ENCODE measurements at places on chromosomes 6 and 20. TPM values are rescaled to one million over a fixed set of nuclear protein-coding genes. Genes with fewer than 3 reads are reported as not detected.

Gene NELFE
- 91.4 TPM for polyA plus RNA-seq

DNA sequence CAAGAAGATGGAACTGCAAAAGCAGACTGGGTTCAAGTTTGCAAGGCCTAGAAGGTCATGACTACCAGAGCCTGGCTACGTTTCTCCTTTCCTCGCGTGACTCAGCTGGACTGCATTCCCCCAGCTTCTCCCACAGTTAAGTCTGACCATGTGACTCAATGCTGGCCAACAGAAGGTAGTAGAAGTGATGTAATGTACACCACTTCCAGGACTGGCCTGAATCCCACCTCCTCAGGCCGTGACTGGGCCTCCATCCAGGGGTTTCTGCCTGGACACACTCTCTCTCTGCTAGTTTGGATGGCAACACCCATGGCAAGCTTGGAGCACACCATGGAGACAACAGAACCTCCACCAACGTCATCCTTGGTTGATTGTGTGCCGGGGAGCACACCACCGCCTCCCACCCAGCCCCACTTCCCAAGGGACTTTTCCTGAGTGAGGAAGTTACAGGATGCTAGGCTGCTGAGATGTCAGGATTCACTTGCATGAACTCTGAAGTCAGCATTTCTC is 112.0 kb upstream of the CDYL start:
- no peak for DNase-seq

Gene LY6G6D
- not detected for polyA plus RNA-seq

DNA sequence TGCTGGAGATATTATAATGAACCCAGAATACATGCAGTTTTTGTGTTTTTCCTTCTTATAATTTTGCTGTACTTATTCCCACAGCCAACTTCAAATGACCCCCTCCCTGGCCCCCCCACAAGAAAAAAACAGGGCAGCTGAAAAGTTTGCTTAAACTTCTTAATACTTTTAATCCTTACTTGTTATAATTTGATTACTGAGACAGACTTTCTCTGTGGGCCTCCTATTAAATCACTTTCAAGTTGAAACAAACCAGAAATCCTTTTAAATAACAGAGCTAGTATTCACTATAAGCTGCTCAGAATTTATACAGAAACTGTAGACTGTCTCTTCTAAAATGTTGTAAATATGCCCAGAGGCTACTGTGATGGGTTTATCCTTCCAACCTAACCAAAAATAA is 106.3 kb downstream of the CENPW start:
- DNase-seq, result no peak

GRCh38 chr6:46746696-46747095 is at the start of gene ANKRD66:
Gene ANKRD66, plus strand, starts transcription at chr6:46746933. Its CDS starts 5,016 bp downstream, at chr6:46751949.
- DNase-seq, result no peak

GRCh38 chr20:33842346-33842745 is 31.2 kb downstream of the CHMP4B start:
- no peak for DNase-seq

Gene SRSF12
- 24.1 TPM for polyA plus RNA-seq

Gene SCGN
- 0.24 TPM for polyA plus RNA-seq

DNA sequence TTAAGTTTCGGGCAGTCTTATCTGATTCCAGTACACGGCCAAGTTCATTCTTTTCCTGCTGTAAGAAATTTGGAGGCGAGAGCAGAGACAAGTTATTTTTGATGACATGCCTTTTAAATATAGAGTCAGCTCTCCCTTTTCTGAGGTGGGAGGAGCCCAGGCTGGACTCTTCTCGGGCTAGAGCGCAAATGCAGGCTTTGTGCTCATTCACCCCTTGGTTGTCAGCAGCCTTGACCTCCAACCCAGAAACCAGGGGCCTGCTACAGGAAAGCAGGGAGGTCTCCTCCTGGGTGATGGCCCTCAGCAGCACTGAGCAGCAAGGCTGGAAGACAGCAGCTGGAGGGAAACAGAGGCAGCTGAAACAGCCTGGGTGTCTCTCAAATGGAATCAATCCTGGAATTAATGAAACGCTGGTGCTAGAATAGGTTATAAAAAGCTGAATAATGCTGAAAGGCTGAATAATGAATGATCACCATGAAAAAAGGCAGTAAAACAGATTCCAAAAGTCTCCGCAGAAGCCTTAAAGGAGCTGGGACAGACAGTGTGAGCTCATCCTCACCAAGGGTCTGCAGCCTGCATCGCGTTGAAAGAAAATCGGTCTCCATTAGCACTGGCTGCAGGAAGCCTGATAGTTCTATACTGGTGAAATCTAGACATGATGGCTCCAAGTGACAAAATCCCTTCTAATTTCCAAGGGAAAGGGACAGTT is 28.2 kb upstream of the ECI2 start:
- DNase-seq, result no peak

- no peak for DNase-seq
Observed at GRCh38 chr6:107744927-107745326, 79.2 kb downstream of the SCML4 start.

DNA sequence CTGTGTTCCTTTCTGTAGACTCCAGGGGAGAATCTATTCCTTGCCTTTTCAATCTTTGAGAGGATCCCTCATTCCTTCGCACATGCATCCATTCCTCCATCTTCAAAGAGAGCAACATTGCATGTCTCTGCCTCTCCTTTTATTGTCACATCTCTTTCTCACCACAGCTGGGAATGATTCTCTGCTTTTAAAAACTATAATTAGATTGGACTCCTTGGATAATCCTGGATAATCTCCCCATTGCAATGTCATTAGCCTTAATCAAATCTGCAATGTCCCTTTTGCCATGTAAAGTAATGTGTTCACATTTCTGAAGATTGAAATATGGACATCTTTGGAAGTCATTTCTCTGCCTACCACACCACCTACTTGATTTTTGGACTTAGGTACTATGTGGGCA is 750.1 kb downstream of the COL12A1 start:
- DNase-seq, result no peak

Gene ABRACL
- polyA plus RNA-seq, result 48.2 TPM

GRCh38 chr6:20098267-20098876 is 113.9 kb downstream of the MBOAT1 start:
- no peak for DNase-seq

DNA sequence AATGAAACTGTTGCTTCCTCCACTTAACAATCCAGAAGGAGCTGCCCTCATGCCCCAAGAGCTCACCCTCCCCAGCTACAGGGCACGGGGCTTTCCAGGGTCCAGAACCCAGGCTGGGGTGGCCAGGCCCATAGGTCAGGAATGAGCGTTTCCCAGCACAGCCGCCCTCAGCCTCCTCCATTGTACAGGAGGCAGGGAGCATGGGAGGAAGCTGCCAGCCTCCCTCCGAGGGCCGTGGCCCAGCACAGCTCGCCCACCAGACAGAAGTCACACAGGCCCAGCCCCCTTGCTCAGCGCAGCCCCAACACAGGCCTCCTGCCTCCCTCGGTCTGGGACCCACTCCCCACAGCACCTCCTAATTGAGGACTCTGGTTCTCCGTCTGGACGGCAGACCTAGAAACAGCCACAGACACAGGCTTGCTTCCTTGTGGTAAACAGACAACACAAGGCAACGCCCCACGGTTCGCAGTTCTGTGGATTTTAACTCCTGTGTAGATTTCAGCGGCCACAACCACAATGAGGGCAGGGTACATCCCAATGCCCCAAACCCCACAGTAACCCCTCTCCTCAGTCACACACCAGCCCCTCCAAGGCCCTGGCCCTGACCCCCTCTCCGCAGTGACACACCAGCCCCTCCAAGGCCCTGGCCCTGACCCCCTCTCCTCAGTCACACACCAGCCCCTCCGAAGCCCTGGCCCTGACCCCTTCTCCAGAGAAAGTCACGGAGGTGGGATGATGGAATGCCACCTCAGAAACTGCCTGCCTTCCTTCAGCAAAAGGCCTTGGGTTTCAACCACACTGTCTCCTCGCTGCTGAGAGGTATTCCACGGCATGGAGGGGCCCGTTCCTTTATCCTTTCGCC is 173.5 kb downstream of the DLL1 start:
- no peak for DNase-seq

GRCh38 chr20:35912881-35913280 is 41.4 kb downstream of the SCAND1 start:
- no peak for DNase-seq

All from left renal cortex interstitium (tissue), 4 donors.